Naive thymus-derived CD8-positive, alpha-beta T cell (primary cell): ENCODE measurements at places on chromosomes 1 and 21.

DNA sequence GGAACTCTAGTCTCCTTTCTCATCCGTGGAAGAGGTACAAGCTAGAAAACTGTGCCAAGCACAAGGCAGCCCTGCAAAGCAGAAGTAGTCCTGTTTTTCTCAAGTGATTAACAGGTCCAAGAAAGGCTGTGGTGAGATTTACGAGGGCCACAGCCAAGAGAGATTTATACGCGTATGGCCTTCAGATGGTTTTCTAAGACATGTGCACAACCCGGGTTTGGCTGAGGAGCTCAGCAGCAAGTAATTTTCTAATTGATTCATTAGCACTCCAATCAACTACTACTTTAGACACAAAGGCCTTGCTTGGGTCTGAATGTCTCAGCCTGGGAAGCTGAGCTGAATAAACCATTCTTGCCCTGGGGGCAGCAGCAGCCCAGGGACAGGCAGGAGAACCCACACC lies 55.8 kb downstream of the SSBP3 start:
- no peak for DNase-seq

- no peak for DNase-seq
Observed at GRCh38 chr1:25744140-25744581, 55.8 kb upstream of the SELENON start.

DNA sequence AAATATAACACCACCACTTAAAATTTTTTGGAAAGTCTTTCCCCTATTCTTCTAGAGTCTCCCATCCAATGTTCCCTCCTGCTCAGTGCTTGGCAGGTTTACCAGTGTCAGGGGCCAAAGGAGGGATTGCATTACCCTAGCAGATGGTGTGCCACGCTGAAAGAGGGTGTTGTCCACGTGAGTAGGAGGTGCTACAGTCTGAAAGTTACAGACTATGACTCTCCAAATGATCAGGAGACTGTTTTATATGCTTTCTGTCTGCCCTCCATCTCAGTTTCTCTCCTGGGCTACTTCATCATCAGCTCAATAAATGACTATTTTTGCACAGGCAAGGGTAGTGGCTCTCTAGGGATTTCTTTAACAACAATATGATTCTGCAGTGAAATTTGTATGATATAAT lies 31.3 kb upstream of the ANGPTL7 start:
- DNase-seq, result no peak

GRCh38 chr1:213984387-213985208 lies 3.2 kb upstream of the PROX1 start:
- no peak for DNase-seq

GRCh38 chr1:27438621-27439061 lies 46.2 kb downstream of the GPR3 start:
- DNase-seq, result no peak

DNA sequence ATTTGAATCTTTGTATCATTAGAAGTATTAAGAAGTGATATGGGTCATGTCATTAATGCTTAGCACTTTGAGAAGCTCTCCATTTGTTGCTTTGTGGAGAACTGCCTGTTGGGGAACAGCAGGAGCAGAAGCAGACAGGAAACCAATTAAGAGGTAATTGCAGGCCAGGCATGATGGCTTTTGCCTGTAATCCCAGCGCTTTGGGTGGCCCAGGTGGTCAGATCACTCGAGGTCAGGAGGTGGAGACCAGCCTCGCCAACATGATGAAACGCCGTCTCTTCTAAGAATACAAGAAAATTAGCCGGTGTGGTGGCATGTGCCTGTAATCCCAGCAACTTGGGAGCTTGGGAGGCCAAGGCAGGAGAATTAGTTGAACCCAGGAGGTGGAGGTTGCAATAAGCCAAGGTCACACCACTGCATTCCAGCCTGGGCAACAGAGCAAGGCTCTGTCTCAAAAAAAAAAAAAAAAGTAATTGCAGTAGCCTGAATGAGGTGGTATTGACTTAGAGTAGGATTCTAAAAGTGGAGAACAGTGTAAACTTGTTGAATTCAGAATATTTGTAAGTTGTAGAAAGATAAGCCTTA lies 57.8 kb upstream of the FASLG start:
- DNase-seq, result no peak

DNA sequence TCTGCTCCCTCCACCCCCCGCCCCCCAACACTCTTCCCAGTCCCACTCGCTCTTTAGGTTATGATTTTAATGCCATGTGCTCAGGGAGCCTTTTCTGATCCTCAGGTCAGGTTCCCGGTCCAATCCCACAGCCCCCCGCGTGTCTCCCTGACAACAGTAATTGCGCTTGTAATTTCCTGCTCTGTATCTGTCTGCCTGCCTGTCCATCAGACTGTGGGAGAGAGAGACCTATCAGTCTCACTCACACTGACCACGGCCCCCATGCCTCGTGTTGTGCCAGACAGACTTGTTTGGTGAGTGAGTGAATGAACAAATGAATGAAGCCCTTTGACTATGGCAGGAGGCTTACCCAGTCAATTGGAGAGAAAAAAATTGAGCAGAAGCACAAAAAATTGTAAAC lies 50.8 kb upstream of the ECE1 start:
- no peak for DNase-seq

DNA sequence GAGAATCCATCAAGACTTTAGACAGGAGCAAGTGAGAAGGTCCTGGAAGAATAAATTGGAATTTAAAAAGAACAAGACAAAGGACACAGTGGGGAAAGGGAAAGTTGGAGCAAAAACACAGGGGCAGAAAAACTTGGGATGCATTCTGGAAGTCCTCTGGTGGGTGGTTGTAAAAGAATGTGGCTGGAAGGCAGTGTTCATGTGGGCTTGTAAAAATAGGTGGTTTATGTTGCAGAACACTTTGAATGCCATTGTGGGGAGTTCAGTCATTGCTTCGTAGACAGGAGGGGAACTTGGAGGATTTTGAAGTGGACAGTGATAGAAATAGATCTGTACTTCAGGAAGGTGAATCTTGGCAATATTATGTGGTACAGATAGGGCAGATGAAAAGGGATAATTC lies 15.2 kb downstream of the KIF1B start:
- no peak for DNase-seq

DNA sequence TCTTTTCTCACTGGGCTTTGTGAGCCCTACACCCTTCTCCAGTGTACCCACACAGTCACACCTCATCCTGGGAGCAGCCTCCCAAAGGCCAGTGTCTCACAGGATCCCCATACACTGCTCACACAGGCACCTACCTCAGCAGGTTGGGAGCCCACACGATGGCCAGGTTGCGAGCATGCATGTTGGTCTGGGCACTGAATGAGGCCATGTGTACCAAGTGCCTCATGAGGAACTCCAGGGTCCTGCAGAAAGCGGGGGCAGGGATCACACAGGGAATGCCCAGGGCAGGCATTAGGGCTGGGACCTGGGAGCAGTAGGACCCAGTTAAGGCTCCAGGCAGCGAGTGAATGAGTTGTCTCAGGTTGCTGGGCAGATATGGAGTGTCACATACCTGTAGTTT lies 8.5 kb upstream of the USF1 start:
- no peak for DNase-seq

DNA sequence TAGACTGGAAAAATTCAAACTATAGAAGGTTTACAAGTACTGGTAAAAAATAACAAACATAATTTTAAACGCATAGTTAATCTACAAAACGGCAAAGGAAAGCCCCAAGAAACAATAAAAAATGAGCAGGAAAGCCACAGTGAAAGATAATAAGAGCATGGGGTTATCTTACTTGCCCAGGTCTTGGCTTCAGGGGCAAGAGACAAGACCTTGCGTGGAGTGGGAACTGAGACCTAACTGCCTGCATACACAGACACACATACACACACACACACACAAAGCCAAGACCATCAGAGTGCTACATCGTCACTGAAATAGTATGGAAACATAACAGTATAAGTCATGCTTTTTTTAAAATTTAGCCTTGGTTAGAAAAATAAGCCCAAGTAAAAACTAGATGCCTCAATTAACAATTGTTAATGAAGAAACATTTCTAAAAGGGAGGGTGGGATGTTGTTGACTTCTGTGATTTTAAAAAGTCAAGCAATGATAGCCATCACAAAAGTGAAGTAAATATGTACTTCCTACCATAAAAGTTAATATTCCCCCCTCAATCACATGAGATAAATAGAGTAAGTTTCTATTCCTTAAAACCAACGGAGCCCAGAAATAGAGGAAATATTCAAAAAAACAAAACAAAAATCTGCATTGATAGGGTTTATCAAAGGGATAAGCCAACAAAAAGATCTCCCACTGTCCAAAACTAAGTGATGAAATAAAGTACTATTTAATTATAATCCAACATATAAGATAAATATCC lies 29.4 kb upstream of the CRP start:
- DNase-seq, result no peak

GRCh38 chr1:48493041-48493440 lies 21.0 kb upstream of the SPATA6 start:
- DNase-seq, result no peak

DNA sequence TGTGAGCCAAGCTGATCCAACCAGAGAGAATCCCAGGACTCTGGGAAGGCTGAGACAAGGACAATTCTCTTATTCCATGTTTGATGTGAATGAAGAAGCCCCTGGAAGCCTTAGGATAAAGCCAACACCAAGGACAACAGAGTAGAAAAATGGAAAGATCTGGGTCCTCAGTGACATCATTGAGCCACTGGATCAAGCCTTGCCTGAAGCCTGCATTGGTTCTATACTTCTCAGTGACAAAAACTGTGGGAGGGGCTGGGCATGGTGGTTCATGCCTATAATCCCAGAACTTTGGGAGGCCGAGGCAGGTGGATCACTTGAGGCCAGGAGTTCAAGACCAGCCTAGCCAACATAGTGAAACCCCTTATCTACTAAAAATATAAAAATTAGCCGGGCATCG lies 15.6 kb downstream of the ARHGEF19 start:
- no peak for DNase-seq

DNA sequence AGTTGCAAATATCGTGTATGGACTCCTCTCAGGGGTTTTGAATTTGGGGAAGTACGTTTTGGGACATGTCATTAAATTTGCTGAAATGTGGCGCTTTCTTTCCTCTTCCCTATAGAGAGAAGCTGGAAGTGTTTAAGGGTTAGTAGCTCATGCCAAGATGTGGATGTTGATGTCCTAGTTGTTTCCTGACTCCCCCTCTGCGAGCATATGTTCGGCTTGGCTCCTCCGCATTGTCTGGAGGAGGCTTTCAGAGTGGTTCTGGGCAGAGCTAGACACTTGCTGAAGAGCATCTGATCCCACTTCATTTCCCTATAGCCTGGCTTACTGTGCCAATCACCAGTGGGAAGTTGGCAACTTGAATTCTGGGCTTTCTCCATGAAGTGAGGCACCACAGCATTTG lies 347.4 kb upstream of the B3GALT2 start:
- DNase-seq, result no peak

DNA sequence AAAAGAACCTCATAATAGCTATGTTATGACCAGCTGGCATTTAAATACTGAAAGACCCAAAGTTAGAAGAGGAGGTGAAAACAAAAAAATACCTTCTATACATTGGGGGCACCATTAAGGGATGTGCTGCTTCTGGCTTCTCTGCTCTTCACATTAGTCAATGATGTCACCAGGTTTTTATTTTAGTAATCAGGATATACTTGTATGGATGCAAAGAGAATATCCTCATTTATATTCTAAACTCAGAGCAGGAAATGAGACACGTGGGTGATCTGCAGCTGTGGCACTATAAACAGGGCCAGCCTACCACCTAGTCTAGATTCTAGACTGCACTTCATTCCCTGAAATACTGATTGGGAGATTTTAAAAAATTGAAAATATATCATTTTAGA lies 51.2 kb downstream of the WLS start:
- DNase-seq, result no peak

DNA sequence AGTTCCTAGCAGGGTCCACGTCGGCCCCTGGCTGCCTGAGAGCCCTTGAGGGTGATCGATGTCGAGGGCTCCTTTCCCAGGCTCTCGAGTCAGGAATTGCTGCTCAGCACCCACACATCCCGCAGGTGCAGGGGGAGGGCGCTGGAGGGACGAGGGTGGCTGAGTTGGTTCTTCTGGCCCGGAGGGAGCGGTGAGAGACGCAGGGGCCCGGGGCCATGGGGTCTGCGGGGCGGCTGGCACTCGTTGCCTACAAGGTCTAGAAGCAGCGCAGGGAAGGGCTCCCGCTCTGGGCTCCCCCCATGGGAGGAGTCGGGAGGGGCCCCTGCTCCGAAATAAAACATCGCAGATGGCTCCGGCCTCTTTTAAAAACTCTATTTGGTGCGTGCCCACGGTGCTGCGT lies 18.2 kb downstream of the PANK4 start:
- DNase-seq, result no peak

GRCh38 chr1:198622001-198622400 lies 16.8 kb upstream of the PTPRC start:
- no peak for DNase-seq

DNA sequence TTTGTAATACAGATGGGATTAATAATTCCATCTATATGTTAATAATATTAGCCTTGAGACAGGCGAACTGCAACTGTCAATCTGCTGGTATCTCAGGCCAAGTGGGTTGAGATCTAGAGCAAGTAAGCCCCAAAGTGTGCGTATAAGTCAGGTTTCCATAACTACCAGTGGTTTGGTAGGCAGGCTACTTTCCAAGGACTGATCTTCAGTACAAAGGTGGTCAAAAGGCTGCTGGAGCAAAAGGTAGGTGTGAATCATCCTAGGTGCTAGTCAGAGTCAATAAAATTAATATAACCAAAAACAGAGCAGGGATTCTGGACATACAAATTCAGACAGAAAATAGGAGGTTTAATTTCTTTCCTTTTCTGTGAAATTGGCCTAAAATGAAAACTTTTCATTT lies 328.0 kb downstream of the TGFB2 start:
- DNase-seq, result no peak

DNA sequence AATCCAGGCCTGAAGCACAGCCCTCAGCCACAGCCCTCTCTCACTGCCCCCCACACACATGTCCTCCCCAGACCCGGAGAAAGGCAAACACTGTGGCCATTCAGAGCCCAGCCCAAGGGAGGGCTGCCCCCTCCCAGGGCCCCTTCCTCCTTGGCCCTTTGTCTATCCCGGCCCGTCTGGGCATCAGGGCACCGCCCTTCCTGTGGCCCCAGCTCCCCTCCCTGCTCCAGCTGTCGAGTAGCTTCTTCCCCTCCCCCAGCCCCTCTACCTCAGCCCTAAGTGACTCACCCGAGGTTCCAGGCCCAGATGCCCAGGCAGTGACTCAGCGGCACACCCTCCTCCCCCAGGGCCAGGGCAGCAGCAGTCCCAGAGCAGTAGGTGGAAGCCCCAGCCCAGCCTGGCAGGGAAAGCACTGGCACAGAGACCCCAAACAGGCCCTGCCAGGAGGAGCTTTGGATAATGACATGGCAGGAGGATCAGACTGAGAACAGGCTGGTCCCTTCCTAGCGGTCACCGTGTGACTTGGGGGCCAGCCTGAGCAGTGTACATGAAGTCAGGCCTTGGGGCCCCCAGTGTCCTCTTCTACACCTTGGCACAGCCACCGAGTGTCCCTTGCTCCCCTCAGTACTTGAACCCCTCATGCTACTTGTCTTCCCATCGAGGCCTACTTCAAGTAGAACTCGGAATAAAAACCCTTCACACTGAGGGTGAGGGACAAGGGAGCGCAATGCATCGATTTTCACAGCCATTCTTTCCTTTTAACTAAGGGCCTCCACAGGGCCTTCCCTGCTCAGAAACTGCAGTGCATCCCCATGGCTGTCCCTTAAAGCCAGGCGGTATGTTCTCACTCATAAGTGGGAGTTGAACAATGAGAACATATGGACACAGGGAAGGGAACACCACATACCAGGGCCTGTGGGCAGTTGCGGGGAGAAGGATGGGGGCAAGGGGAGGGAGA lies 1.0 kb upstream of the S100A2 start:
- DNase-seq, result no peak

GRCh38 chr1:222090103-222090502 lies 348.2 kb upstream of the DUSP10 start:
- DNase-seq, result no peak

- no peak for DNase-seq
Observed at GRCh38 chr1:22117851-22118250, 25.0 kb downstream of the WNT4 start.
